Calu3 (cell line): ENCODE measurements at places on chromosomes 11 and 22.
A peak's percentile ranks its signal among the peaks of the same experiment; 100 is the strongest.

- no peak for DNase-seq
Observed at GRCh38 chr11:1742371-1742770, 8.0 kb downstream of the IFITM10 start.

- no peak for DNase-seq
Observed at GRCh38 chr11:123521001-123521400, 90.9 kb downstream of the GRAMD1B start.

DNA sequence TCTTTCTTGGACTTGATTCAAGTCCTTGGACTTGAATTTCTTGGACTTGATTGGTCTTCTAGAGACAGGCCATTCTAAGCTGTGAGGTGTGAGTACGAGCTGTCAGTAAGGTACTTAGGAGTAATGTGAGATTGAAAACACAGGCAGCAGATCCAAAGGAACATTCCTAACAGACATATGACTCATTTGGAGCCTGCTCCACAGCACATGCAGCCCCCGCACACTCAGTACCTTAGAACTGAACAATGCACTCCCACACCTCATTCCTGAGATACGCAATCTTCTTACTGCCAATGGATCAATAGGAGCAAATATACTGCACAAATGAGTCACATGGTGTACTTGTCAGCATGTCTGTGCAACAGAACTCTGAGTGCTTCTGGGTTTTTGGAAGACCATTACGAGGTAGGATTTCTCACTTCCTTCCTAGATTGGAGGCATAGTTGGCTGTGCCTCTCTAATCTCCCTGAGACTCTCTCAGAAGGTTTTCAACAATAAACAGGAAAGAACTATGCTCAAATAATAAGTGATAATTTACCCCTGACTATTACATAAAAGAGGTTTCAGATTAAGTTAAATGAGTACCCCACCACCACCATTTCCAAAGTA, 243.1 kb downstream of the KCNA4 start:
- no peak for DNase-seq

DNA sequence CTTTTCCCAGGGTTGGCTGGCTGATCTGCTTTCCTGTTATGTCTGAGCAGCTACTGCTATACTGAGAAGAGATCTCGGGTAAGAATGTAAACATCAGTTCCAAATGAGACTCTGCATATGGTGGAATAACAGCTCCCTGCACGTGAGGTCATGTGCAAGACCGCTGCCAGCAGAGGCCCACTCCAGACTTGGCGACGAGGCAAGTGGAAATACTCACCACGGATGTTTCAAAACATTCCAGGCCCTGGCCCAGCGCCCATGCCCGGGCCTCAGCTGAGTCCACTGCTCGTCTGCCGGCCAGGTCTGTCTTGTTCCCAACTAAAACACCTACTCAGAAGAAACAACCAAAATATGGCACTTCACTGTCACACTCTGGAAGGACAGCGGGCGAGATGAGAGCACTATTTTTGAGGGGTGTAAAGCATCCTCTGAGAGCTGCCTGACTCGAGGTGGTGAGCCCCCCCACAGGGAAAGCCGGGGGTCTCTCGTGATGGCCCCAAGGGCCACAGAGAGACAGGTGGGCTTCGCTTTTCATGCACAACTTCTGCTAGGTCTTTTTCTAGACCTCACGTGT, 13.1 kb downstream of the IFT27 start:
- no peak for DNase-seq

DNA sequence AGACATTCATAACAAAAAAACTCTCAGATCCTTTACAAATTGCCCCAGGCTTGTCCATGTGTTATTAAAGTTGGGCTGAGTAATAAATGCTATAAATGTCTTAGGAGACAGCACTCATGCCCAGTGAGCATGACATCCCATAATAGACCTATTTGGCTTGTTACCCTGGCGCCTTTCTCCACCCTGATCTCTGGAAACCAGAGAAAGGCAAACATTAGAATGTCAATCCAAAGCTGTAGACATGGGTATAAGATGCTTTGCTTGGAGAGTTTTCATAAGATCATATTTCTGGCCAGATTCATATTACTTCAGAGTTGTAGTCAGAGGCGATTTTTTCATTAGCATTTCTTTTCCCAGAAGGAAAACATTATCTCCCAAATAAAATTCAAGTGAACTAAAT, 161.3 kb upstream of the UBASH3B start:
- no peak for DNase-seq

GRCh38 chr11:36127550-36127949, 161.7 kb downstream of the COMMD9 start:
- no peak for DNase-seq

DNA sequence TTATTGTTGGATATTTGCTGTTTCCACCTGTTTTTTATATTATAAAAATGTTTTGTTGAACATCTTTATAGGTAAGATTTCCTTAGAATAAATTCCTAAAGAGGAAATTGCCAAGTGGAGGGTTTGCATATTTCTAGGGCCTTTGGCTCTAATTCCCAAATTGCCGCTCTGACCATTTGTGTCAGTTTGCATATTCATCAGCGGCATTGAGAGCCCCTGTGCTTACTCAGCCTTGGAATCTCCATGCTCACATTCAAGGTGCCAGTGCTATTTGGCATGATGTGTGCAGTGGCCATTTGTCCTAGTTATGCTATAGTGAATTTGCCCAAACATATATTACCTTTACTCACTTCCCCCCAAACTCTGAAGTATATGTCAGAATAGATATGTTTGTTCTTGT, 25.5 kb downstream of the KREMEN1 start:
- DNase-seq = no peak

GRCh38 chr11:71951741-71952310, 23.0 kb downstream of the RNF121 start:
- no peak for DNase-seq

GRCh38 chr11:78063440-78064181, at the start of gene THRSP:
TSS of gene THRSP (plus strand) at chr11:78063861. CDS start at chr11:78063882, 21 bp downstream.
- DNase-seq = no peak

- DNase-seq = peak; percentile 60
Observed at GRCh38 chr11:10659339-10660216, 34.0 kb downstream of the IRAG1 start.

DNA sequence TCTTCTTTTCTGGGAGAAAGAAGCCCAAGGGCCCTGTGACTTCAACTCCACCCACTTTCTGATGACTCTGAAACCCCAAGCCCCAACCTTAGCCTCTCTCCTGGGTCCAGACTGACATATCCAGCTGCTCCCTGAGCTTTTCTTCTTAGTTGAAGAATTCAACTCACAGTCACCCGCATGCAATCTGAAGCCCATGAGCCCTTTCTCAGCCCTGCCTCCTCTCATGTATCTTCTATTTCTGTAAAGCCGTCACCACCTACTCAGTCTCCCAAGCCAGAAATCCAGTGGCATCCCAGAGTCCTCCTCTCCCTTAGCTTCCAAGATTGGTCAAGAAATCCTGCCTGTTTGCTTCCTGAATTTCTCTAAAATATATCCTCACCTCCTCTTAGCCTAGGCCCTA, 7.1 kb upstream of the TMA7B start:
- no peak for DNase-seq

GRCh38 chr11:86370922-86371594, 3.6 kb upstream of the CCDC81 start:
- peak; percentile 56 for DNase-seq

DNA sequence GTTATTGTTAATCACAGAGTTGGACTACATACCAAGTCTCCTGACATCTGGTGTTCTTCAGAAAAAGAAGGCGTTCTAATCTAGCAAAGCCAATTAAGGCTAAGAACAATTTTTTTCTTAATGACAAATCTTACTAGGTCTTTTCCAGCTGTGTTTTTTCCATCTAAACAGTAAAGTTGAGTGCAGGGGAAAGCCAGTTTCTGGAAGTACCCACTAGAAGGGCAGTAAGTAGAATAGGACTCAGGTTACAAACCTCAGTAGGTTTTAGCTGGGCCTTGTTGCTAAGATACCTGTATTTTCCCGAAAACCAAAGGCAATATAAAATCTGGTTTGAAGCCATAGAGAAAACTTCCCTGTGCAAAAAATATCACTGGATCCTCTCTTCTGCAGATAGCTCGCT, 351.9 kb downstream of the ETS1 start:
- no peak for DNase-seq

- DNase-seq = peak; percentile 81
Observed at GRCh38 chr11:14358729-14359439, at the start of gene RRAS2. TSS of gene RRAS2 (minus strand) at chr11:14359183. CDS start at chr11:14358870, 313 bp downstream.

- DNase-seq = no peak
Observed at GRCh38 chr11:117649296-117650055, 147.5 kb downstream of the DSCAML1 start.

- DNase-seq = peak; percentile 91
Observed at GRCh38 chr22:38927033-38927781, 30.2 kb upstream of the APOBEC3A start.

- no peak for DNase-seq
Observed at GRCh38 chr11:102981324-102981910, 25.9 kb upstream of the MMP13 start.

- DNase-seq = no peak
Observed at GRCh38 chr11:28169816-28170215, 61.6 kb downstream of the METTL15 start.

GRCh38 chr11:90213322-90213721, 9.5 kb downstream of the CHORDC1 start:
- DNase-seq = no peak

DNA sequence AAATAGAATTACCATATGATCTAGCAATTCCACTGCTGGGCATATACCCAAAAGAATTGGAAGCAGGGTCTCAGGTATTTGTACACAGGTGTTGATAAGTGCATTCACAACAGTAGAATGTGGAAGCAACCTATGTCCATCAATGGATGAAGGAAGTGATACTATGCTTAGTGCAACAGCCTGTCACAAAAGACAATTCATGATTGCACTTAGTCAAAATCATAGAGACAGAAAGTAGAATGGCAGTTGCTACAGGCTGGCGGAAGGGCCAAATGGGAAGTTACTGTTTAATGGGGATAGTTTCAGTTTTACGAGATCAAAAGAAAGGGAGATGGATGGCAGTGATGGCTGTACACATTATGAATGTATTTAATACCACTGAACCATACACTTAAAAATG, 42.0 kb downstream of the SGSM3 start:
- no peak for DNase-seq

- no peak for DNase-seq
Observed at GRCh38 chr11:30062103-30062502, 45.3 kb upstream of the KCNA4 start.

- DNase-seq = peak; percentile 3
Observed at GRCh38 chr11:90178751-90179150, 44.1 kb downstream of the CHORDC1 start.

DNA sequence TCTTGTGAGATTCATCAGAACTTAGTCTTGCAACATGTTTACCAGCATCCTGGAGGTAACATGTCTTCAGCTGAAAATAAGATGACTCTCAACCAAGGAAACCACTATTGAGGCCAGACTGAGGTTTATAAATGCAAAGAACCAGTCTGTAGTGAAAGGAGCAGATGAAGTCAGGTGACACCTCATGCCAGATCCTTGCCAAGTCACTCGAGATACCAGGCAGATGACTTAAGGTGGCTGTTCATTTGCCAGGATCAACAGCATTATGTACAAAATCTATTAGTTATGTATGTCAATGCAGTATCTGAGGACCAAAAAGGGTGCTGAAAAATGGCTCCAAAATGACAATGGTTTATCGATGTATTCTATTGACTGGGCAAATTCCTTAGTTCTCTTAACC, 100.0 kb upstream of the SOX6 start:
- no peak for DNase-seq

DNA sequence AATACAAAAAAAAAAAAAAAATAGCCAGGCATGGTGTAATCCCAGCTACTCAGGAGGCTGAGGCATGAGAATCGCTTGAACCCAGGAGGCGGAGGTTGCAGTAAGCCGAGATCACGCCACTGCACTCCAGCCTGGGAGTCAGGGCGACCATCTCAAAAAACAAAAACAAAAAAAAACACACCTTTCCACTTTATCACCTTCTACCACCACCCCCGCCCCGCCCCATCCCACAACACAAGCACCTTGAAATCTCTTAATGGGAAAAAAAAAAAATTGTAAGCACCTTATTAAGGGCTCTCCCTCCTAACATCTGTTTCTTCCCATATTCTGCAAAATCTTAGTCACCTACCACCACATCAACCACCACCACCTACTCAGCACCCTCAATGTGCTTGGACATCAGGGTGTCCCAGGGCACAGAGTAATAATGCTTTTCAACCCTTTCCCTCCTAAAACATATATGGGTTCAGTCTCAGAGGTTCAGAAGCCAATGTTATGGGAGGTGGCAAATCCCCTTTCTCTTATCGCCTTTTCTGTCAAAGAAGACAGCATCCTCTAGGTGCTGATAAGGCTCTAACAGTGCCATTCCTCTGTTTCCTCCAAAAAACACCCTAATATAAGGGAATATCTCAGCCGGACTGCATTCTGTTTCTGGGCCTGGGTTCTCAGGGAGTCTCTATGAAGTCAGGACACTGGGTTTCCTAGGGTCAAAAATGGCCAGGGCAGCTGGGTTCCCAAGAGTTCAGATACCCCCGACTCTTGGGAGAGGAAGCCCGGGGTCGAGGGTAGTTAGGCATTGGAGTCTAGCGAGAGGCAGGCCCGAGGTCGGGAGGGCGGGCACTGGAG, 718 bp downstream of the INTS5 start:
- DNase-seq = no peak

DNA sequence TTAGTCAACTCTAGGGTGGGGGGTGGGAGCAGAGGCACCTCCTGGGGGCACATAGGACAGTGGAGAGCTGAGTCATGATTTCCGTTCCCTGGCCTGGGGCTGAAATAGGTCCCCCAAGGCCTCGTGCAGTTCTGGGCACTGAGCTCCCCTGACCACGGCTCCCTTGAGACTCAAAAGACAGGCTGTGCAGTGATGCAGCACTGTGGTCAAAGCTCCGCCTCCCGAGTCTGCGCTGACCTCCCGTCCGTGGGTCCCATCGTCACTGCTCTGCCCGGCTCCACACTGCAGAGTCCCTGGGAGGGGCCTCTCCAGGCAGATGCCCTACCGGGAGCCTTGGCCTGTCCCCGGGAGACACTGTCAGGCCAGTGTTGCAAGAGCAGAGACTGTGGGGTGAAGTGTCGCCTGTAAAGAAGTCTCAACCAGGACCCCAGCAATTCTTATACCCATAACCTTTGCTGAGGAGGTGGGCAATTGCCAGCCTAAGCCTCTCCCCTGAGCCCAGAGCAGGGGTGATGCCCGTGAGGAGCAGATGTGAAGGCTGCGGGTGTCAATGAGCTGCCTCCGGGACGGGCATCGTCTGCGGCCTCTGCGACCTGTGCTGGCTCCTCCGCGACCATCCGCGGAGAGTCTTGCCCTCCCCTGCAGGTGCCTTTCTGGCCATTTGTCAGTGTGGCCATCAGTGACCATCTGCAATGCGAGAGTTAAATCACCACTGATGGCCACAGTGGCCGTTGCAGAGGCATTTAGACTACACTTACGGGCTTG, 877.3 kb downstream of the BRD1 start:
- no peak for DNase-seq

- peak; percentile 28 for DNase-seq
Observed at GRCh38 chr22:22954656-22955055, 67.0 kb downstream of the IGLL5 start.

GRCh38 chr11:8066911-8067455, 14.0 kb upstream of the TUB start:
- DNase-seq = no peak
